ENCODE measurements at places on chromosomes 13 and 19. TPM values are rescaled to one million over a fixed set of nuclear protein-coding genes. Genes with fewer than 3 reads are reported as not detected.

The PGLYRP1 gene
- not detected for polyA plus RNA-seq

The PROZ gene
- 4.7 TPM for polyA plus RNA-seq

The SYT3 gene
- 4.3 TPM for polyA plus RNA-seq

The PRR22 gene
- polyA plus RNA-seq: 2.9 TPM

The MBD3L2 gene
- polyA plus RNA-seq: not detected

The F2RL3 gene
- polyA plus RNA-seq: 0.57 TPM

The HCN2 gene
- polyA plus RNA-seq: 0.16 TPM

DNA sequence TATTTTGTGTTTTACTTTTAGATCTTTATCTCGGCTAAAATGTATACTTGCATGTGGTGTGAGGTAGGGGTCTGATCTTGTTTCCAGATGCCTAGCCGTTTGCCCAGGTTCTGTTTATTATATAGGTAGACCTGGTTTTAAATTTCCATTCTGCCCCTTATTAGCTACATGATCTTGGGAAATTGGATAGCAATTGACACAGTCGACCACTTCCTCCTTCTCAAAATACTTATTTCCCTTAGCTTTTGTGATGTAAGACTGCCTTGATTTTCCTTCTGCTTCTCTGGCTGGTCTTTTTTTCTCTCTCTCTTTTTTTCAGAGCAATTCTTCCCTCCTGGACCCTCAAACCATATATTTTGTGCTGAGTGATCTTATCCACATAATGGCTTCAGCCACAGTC is 3.0 kb upstream of the PGLYRP1 start:
- no peak for DNase-seq

DNA sequence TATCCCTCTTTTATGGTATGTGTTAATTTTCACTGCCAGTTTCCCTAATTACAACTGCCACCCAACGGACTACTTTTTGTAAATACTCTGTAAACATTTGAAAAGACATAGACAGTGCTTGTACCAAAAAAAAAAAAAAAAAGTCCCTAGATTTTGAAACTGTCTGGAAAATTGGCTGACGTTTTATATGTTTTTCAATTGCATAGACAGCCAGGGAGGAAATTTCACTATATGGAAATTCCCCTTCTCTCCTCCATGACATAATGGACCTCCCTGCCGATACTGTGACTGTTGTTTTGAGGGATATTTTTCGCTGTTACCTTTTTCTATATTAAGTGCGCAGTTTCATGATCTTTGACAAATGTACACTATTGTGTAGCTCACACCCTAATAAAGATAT is 43.4 kb downstream of the C13orf42 start:
- DNase-seq: no peak

DNA sequence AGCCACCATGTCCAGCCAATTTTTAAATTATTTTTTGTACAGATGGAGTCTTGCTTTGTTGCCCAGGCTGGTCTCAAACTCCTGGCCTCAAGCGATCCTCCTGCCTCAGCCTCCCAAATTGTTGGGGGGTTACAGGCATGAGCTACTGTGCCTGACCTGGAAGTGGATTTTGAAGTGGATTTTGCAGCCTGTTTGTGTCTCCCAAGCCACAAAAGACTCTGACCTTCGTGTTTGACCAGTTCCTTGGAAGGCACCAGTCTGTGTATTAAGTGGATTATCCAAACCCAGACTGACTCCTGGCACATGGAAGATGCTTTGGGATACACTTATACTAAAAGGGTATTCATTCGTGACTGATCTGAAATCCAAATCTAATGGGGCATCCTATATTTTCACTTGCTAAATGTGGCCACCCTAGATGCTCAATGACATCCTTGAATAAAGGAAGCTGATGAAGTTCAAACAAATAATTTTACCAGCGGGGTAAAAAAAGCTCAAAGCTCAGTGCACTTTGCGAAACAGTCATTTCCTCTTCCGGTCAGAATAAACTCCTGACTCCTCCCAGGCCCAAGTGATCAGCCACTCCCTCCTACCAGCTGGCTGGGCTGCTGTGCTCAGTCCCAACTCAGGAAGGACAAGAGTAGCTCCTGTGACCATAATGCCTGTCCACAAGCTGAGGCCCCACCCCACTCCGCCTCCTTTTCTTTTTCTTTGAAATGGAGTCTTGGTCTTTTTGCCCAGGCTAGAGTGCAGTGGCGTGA is 32.6 kb upstream of the GATAD2A start:
- peak; percentile 47 for DNase-seq

GRCh38 chr13:106385654-106386053 is 149.8 kb downstream of the EFNB2 start:
- DNase-seq: no peak

- no peak for DNase-seq
Measured at GRCh38 chr13:90455823-90456222, 891.7 kb upstream of the MIR17HG start.

GRCh38 chr13:23160638-23161480 is 19.9 kb upstream of the SGCG start:
- DNase-seq: no peak

GRCh38 chr19:7871437-7872305 is 2.5 kb downstream of the PRR36 start:
- DNase-seq: peak; percentile 91

- no peak for DNase-seq
Measured at GRCh38 chr13:38366954-38367645, 17.4 kb downstream of the UFM1 start.

DNA sequence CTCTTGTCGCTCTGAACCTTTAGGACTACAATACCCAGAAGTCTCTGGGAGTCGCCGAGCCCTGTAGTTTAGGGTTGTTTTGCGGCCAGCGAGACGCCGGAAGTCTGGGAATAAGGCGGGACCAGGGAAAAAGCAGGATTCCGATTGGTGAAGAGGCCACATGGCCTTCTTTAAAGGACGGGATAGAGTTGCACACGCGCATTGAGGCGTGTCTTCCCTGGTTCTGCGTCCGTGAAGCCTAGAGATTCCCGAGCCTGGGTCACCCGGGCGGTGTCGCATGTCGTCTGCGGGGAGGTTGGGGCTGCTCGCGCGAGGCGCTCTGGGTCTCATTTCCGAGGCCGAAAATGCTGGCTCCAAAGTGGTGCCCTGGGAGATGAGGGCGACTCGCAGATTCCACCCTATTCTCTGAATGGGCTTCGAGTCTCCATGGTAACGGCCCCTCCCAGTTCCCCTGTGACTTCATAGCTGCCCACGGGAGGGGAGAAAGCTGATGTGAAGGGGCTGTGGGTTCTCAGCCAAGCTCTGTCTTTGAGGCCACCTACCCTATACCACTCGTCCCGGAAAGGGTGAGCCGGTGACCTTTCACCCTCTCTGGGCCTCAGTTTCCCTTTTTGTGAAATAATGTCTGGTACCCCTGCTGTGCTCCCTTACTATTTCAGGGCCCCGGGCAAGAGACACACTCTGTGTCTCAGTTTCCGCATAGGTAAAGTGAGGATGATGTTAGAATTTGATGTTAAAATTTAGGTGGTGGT is 614 bp upstream of the ZSCAN5A start:
- DNase-seq: peak; percentile 97

GRCh38 chr19:28972058-28972852 is 240.7 kb downstream of the UQCRFS1 start:
- no peak for DNase-seq

DNA sequence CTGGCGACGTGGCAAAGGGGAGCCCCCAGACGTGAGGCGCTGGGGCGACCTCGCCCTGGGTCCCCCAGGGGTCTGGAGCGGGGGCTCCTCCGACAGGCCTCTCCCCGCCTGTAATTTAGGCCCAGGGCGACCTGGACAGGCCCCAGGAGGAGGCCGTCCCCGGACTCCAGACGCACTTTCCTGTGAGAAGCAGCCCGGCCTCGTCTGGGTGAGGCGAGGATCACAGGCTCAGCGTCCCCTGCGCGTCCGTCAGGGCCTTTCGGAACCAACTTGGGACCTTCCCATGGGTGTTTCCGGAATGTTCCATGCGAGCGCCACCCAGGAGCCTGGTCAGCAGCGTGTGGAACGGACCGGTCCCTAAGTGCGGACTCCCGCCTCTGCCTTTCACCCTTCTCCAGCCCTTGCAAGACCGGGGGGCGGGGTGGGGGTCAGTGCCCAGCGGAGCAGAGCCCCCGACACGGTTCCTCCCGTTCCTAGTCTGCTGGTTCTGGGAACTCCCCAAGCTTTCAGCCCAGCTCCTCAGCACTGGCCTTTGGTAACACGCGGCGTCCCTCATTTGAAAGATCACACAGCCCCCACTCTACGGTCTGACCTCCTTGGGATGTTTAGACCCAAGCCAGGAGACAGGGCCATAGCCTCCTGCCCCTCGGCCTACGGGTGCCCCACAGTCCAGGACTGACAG is 1.1 kb upstream of the GRTP1 start:
- DNase-seq: no peak

- DNase-seq: peak; percentile 99
Measured at GRCh38 chr19:8592231-8593009, 15.2 kb upstream of the MYO1F start.

- peak; percentile 50 for DNase-seq
Measured at GRCh38 chr19:48807590-48808308, 3.1 kb downstream of the BCAT2 start.

DNA sequence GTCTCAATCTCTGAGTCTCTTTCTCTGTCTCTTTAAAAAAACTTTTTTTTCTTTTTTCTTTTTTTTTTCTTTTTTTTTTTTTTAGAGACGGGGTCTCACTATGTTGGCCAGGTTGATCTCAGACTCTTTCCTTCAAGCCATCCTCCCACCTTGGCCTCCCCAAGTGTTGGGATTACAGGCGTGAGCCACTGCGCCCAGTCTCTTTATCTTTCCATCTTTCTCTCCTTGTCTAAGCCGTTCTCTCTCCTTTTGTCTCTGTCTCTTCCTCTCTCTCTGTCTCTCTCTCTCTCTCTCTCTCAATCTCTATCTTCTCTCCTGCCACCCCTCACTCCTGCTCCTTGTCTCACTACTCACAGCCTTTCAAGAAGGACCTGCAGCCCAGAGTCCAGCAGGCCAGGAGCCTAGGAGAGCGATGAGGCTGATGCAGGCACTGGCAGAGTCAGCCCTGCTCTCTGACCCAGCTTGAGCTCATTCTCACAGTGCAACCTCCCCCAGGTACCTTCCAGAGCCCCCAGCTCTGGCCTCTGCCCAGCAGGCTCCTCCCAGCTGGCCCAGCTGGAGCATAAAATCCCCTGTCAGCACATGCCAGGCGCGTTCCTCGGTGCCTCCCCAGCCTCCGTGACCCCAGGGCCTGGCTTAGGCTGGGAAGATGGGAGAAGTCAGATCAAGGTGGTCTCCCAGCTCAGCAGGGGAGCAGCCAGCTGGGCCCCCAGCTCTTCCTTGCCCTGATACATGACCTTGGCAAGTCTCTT is at the start of gene NPHS1:
Gene NPHS1 (minus strand): TSS at position 476 of the 752 bp plus-strand sequence. CDS start 667 bp downstream, outside the sequence.
- DNase-seq: peak; percentile 38

- no peak for DNase-seq
Measured at GRCh38 chr13:32525766-32526165, 12.8 kb downstream of the N4BP2L2 start.

- no peak for DNase-seq
Measured at GRCh38 chr13:23632741-23633140, 62.5 kb downstream of the TNFRSF19 start.

DNA sequence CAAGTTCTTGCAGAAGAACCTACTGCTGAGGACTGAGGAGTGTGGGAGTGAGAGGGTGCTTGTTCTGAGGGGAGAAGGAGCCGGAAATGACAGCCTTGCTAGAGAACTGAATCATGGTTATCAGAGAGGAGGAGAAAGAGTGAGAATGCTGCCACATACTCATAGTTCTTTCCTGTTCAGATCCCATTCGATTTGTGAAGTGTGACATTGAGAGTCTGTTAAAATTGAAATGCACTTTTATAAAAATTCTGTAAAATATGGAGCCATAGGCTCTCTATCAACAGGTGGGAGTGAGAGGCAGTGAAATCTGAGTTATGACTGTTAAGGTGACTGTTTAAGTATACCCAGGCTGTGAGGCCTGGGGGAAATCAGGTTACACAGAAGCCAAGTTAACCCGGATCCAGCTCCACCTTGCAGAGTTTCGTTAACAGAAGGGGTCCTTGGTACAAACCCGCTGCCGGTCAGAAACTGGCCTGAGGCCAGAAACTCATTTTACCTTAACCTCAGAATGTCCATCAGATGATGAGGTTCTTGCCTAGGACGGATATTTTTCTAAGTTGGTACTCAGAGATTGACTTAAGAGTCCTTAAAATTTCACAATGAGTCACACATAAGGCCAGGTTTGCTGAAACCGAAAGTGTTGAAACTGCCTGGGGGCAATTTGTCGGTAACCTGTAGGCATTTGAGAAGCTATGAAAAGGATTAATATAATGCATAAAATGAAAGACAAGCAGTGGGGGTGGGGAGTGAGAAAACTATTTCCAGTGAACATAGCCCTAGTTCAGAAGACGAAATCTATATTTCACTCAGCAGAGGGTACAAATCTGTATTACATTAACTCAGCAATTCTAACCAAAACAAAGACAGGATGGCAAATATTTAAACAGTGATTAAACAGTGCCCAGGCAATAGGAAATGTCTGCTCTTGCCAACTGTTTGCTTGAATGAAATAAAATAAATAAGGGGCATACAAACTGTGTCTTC is 350.5 kb downstream of the KCNRG start:
- DNase-seq: peak; percentile 13
